ENCODE measurements at places on chromosomes 3 and 15.

- DNase-seq = peak; percentile 73
Measured at GRCh38 chr3:116057400-116058006, 387.8 kb downstream of the LSAMP start.

DNA sequence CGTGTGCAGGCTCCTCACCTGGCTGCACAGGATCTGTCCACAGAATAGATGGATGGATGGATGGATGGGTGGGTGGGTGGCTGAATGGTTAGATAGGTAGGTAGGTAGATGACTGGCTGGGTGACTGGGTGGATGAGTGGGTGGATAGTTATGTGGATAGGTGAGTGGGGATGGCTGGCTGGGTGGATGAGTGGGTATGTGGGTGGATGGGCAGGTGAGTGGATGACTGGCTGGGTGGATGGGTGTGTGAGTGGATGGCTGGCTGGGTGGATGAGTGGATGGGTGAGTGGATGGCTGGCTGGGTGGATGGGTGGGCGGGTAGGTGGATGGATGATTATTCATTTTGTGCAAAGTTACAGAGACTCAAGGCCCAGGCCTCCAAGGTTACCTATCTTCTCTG, 172.9 kb upstream of the CTDSPL start:
- DNase-seq = no peak

- no peak for DNase-seq
Measured at GRCh38 chr15:27589782-27590181, 509.3 kb downstream of the OCA2 start.

- no peak for DNase-seq
Measured at GRCh38 chr3:23911397-23911796, 5.4 kb downstream of the NKIRAS1 start.

- no peak for DNase-seq
Measured at GRCh38 chr3:11476735-11477144, 167.0 kb downstream of the VGLL4 start.

- no peak for DNase-seq
Measured at GRCh38 chr15:44719293-44719999, 8.1 kb downstream of the B2M start.

DNA sequence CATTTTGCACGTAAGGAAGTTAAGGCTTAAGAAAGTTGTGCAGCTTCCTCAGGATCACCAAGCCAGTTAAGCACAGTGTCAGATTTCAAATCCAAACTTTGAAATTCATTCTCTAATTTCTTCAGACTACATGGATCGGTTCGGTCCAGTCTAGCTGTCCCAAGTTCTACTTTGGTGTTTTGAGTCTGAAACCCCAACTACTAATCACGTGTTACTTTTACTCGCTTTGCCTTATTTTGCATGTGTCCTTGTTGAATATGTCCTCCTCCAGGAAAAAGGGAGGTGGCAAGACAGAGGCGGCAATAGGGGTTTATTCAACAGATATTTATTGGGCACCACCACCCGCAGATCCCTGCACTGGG, 522 bp upstream of the GXYLT2 start:
- DNase-seq = no peak

DNA sequence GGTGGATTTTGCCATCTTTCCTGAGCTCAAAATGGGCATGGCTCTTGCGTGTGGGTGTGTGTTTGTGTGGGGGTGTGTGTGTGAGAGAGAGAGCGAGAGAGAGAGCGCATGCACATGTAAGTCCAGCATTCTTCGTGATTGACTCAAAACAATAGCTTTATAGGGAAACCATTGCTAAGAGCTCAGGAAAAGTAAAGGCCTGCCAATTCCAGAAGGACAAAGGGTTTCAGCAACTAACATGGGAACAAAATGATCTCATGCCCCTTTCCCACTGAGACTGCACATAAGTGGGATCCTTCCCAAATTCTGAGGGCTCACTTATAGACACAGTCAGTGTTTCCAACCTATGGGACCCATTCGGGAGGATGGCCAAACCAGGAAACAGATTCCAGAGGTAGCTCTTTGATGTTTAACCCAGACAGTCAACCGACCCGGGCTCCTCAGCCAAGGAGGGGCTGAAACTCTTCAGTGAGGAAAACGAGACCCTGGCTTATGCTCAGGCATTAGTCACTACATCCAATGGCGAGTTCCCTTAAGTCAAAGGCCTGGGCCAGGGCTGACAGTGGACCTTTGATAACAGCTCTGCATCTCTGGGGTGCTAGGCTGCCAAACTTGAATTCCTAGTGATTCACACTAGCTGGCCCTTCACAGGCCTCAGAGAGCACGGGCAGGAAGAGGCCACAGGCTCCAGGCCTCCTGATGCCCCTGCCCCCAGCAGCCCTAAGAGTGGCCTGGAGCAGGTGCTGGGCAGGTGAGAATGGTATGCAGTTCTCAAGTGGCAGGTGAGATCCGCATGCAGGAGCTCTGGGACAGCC, 305.0 kb upstream of the C2CD4B start:
- DNase-seq = peak; percentile 95

DNA sequence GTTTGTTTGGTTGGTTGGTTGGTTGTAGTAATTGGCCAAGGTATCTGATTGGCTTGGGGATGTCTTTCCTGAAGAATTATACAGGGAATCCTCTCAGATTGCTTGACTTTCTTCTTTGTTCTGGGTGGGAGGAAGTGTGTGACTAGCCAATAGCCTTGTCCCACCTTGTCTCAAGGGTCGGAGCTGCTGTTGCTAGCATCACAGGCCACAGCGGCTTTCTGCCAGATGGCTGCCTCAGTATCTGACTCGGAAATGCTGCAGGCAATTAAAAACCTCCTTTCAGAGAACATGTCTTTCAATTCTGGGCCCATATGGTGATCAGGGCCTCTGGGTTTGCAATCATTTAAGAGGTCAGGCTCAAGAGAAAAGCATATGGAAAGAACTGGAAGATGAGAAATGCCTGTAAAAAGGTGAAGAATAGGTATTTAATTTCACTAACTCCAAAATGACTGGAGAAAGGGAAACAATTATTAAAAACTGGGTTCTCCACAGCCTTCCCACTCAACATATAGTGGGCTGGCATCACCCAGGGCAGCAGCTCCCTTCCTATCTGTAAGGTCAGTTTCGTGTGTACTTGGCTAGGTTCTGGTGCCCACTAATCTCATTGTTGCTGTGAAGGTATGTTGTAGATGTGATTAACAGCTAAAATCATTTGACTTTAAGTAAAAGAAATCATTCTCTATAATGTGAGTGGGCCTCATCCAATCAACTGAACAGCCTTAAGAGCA, 32.4 kb downstream of the TGFBR2 start:
- DNase-seq = no peak

DNA sequence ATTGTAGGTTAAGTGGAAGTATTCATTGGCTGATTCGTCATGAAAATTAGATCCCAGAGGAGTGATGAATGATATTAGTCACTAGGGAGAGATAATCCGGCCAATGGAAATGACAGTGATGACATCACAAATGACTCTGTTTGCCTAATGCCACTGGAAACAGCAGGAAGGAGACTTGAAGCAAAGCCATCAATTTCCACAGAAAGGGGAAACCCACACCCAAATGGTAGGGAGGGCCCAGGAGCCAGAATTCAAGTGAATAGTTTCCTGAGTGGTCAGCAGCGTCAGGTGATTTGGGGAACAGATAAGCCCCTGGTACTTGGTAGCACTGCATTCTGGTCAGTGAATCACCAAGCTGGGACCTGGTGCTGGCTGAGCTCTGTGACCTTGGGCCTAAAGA, 3.3 kb upstream of the ADAMTS9 start:
- no peak for DNase-seq

DNA sequence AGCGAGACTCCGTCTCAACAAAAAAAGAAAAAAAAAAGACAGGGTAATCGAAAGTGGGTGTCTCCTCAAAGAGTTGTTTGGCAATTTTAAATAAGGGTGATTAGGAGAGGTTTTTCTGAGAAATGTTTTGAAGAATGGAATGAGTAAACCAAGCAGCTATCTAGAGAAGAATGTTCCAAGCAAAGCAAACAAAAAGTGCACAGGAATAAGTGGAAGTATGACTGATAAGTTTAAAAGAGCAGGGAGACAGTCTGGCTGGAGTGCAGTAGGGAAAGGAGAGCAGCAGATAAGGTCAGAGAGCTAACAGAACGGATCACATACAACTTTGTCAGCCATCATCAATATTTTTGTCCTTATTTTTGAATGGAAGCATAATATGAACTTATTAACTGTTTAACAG, 853.5 kb downstream of the TUSC7 start:
- DNase-seq = no peak

GRCh38 chr15:69736161-69736560, 283.5 kb downstream of the RPLP1 start:
- no peak for DNase-seq

GRCh38 chr15:99613887-99614647, 48.3 kb downstream of the MEF2A start:
- no peak for DNase-seq

GRCh38 chr3:189368384-189368783, 196.6 kb downstream of the TPRG1 start:
- DNase-seq = no peak

- no peak for DNase-seq
Measured at GRCh38 chr3:127857333-127857732, 35.0 kb upstream of the MGLL start.

GRCh38 chr15:82647835-82648256, 683 bp upstream of the CPEB1 start:
- no peak for DNase-seq

DNA sequence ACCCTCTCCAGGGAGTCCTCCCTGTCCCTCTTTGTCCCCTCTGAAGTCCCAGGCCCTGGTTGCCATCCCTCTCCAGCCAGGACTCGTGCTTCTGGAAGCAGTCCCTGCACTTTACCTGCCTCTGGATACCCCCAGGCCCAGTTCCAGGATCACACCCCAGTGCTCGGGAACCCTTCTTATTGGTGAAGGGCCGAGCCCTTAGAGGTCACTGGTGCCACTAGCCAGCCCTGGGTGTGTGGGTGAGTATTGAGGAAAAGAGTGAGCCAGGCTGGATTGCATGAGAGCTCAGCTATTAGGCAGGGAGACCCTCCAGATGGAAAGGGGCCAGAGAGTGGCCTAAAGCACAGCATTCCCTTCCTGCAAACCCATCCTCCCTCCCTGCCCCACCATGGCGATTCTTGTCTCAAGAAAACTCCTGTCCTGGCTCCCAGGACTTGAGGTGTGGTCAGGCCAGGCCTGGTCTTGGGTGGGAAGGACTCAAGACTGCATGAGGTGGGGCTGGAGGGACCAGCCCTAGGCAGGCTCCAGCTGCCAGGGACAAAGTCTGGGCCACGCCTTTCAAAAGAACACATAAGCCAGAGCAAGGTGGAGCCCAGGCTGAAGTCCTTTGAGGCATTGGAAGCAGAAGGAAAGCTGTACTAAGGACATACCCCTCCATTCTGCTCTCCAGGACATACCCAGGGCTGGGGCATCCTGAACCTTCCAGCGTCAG, 4.8 kb upstream of the PHGR1 start:
- no peak for DNase-seq

DNA sequence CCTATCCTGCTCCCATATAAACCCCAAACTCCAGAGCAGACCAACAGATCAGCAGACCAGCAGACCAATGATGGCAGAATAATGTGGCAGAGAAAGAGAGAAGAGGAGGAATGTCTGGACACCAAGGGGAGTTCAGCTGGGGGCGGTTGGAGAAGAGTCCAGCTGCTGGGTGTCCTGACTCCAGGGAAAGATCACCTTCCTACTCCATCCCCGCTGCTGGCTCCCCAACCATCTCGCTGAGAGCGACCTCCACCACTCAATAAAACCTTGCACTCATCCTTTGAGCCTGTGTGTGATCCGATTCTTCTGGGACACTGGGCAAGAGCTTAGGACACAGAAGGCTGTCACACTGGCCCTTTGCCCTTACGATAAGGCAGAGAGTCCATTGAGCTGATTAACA, 12.8 kb upstream of the PLAAT1 start:
- DNase-seq = no peak

- DNase-seq = peak; percentile 6
Measured at GRCh38 chr3:79040701-79041100, 727.1 kb downstream of the ROBO1 start.

DNA sequence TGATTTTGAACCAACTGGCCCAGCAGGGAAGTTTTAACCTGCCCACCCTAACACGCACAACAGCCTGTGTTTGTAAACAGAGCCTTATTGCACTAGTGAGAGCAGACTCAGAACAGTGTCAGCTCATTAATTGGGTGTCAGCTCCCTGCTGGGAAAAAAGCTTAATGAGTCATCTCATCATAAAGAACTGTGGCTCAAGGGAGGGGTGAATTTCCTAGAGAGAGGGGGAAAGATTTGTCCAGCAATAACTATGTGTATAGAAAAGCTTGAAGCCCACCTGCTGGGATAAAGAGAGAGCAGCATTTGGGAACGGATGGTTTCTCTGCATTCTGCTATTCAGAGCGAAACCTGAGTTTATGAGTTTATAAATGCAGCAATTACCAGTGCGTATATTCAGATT, 48.9 kb upstream of the GMNC start:
- DNase-seq = peak; percentile 1

DNA sequence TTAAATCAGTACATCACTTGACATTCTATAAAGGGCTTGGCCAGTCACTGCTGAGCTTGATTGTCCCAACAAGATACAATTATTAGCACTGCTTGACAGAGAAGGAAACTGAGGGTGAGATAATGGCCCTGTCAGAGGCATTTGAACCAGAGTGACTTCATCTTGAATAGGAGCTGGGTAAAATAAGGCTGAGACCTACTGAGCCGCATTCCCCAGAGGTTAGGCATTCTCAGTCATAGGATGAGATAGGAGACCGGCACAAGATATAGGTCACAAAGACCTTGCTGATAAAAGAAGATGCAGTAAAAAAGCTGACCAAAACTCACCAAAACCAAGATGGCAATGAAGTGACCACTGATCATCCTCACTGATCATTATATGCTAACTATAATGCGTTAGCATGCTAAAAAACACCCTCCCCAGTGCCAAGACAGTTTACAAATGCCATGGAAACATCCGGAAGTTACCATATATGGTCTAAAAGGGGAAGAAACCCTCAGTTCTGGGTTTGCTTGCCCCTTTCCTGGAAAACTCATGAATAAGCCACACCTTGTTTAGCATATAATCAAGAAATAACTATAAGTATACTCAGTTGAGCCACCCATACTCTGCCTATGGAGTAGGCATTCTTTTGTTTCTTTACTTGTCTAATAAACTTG, 239.1 kb upstream of the SETMAR start:
- no peak for DNase-seq

GRCh38 chr15:98083203-98083910, 122.9 kb downstream of the ARRDC4 start:
- no peak for DNase-seq

- no peak for DNase-seq
Measured at GRCh38 chr3:168156479-168156878, 60.8 kb upstream of the GOLIM4 start.

DNA sequence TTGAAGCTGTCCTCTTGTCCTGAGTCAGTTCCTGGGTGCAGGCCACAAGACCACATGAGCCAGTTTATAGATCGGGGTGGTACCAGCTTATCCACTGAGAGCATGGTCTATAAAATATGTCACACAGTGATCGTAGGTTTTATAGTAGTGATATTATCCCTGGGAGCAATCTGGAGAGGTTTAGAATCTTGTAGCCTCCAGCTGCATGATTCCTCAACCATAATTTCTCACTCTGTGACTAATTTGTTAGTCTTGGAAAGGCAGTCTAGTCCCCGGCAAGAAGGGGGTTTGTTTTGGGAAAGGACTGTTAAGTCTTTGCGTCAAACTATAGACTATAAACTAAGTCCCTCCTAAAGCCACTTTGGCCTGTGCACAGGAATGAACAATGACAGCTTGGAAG, 693.0 kb upstream of the CADM2 start:
- DNase-seq = no peak

Data from astrocyte of the cerebellum (primary cell).